Coronary artery (tissue), 2 donors: ENCODE measurements at places on chromosomes 11 and 22.

DNA sequence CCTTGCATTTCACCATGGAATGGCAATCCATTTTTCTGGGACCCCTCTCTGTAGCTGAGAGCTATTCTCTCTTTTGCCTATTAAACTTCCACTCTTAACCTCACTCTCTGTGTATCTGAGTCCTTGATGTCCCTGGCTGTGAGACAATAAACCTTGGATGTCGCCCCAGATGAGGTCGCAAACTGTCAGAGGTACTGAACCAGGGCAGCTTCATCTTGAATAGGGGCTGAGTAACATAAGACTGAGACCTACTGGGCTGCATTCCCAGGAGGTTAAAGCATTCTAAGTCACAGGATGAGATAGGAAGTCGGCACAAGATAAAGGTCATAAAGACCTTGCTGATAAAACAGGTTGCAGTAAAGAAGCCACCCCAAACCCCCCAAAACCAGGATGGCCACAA lies 68.0 kb downstream of the RSF1 start:
- no peak for DNase-seq

- DNase-seq = no peak
These were observed 540.3 kb downstream of the NTM start for GRCh38 chr11:131910523-131911387.

DNA sequence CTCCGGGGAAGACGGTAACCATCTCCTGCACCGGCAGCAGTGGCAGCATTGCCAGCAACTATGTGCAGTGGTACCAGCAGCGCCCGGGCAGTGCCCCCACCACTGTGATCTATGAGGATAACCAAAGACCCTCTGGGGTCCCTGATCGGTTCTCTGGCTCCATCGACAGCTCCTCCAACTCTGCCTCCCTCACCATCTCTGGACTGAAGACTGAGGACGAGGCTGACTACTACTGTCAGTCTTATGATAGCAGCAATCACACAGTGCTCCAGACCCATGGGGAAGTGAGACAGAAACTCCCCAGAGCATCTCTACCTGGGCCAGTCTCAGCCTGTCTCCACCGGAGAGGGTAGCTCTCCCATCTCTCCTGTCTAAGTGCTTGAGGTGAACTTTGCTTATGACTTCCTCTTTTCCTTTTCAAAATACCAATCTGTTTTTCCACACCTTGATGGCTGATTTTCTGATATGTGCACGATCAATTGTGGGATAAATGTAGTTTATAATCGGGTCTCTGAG lies 48.5 kb upstream of the VPREB1 start:
- no peak for DNase-seq

- no peak for DNase-seq
These were observed 7.6 kb downstream of the KCNQ1OT1 start for GRCh38 chr11:2691991-2692875.

DNA sequence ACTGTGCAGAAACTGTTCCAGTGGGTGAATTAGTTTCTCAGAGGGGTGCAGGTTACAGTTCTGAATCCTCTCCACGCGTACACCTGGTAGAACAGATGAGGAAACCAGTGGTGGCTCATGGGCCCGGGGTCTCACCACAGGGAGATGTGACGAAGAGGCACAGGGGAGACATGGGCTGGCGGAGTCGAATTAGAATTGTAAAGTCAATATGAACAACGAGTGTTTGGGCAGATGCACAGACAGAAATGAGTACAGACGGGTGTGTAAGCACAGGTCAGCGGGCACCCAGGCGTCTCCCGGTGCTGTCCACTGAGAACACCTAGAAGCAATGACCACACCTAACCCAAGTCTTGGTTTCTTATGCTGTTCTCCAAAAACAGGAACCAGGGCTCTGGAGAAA lies 41.8 kb downstream of the GNB1L start:
- DNase-seq = peak; percentile 40

- DNase-seq = peak; percentile 86
These were observed 123.8 kb downstream of the MICAL2 start for GRCh38 chr11:12234221-12234620.
